ENCODE measurements at places on chromosomes 3 and 15. TPM values are rescaled to one million over a fixed set of nuclear protein-coding genes. Genes with fewer than 3 reads are reported as not detected.

GRCh38 chr15:79185199-79185598 lies 94.6 kb upstream of the RASGRF1 start:
- DNase-seq: peak; percentile 70

DNA sequence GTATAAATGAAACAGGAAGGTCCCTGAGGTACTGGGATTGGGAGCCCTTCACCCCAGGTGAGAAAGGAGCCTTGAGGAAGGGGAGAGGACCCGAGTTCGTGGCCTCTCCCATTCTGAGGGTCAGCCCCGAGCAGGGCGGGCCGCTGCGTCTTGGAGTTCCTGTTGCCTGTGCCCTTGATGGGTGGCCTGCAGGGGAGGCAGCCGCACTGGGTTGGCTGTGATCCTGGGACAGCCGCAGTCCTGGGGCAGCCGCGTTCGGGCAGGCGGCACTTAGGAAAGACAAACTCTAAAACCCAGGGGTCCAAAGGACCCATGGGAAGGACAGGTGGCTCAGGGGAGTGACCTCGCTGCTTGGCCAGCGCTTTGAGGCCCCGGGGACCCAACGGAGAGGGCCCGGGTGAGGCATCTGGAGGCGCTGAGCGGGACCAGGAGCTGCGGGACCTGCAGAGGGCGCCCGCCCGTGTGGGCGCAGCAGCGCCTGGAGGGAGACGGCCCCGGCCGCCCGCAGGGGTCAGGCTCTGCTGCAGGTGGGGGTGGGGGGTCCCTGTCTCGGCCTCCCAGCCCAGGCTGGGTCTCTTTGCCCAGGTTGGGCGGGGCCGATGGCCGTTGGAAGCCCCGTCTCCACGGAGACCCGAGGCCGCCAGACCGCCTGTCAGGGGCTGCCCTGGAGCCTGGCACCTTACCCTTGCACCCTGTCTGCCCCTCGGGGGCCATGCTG lies 65.1 kb downstream of the HMCES start:
- DNase-seq: no peak

DNA sequence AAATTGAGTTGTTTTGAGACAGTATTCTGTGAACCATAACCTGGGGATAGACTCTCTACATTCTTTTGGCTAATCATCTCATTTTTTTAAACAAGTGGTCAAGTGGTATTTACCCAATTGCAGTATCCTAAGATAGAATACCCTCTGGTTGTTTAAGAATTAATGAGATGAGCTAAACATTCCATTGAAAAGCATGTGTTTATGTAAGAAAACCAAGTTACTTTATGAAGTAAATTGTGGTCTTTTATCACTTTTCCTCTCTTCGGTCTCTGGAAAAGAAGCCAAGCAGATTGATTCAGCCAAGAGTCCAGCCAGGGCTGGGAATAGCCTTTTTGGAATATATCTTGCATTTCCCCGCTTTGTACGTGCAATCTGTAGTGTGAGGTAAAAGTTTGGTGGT lies 185.7 kb upstream of the TOPAZ1 start:
- DNase-seq: no peak

- peak; percentile 76 for DNase-seq
Observed at GRCh38 chr15:70152070-70152480, 54.4 kb upstream of the TLE3 start.

DNA sequence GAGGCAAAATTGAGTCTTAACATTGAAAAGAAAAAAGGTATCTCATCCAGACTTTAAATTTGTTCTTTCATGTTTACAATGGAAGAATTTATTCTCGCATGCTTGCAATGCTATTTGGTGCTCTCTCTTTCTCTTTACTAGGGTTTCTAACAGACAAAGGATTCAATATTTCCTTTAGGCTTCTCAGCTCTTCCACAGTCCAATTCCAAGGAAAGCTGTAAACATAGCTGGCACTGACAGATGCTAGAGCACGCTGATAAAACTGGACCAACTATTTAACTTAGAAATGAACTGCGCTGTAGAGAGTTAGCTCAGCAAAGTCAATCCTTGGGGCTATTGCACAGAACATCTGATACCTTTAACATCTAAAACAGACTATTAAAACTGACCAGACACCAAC lies 81.3 kb downstream of the PDZRN3 start:
- no peak for DNase-seq

- DNase-seq: no peak
Observed at GRCh38 chr3:50651920-50652529, 22.7 kb upstream of the DOCK3 start.

GRCh38 chr15:52306270-52306669 lies 10.7 kb upstream of the MYO5C start:
- DNase-seq: no peak

GRCh38 chr15:83323296-83323711 lies 38.8 kb upstream of the BNC1 start:
- no peak for DNase-seq

The RTP1 gene
- total RNA-seq: not detected

The NLGN1 gene
- 18.3 TPM for total RNA-seq

The LRRC31 gene
- not detected for total RNA-seq

The PLAAT1 gene
- 9.2 TPM for total RNA-seq

Data from cardiac septum (tissue), 1 donor.